ENCODE measurements at places on chromosomes 4 and X.

DNA sequence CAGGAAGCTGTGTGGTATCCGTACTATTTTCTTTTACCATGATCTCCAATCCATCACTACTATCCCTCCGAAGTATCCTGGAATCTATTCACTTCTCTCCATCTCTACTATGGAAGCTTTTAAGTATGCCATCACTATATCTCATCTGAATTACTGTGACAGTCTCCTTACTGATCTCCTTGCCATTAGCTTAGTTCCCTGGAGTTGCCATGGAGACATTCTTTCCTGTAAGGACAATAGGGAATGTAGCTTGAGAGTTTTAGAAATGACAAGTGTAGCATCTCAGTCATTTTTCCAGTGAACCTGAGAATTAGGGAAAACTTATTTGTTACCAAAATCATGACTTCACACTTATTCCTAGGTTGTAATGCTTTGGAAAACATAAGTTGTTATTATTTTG lies 86.3 kb downstream of the HPGD start:
- no peak for DNase-seq

DNA sequence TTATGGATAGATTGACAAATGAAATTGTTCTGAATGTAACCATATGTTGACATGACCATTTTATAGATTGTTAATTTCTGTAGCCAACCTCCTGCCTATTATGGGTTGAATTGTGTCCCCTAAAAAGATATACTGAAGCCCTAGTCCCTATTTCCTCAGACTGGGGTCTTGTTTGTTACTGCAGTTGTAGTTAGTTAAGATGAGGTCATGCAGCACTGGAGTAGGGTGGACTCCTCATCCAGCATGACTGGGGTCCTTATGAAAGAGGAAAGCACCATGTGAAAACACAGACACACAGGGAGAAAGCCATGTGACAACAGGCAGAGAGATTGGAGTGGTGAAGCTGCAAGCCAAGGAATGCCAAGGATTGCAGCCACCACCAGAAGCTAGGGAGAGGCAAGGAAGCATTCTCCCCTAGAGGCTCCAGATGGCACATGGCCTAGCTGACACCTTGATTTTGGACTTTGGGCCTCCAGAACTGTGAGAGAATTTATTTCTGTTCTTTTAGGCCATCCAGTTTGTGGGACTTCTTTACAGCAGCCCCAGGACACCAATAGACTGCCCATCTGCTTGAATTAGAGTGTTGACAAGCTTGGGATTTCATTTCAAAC lies 14.0 kb downstream of the MTM1 start:
- no peak for DNase-seq

DNA sequence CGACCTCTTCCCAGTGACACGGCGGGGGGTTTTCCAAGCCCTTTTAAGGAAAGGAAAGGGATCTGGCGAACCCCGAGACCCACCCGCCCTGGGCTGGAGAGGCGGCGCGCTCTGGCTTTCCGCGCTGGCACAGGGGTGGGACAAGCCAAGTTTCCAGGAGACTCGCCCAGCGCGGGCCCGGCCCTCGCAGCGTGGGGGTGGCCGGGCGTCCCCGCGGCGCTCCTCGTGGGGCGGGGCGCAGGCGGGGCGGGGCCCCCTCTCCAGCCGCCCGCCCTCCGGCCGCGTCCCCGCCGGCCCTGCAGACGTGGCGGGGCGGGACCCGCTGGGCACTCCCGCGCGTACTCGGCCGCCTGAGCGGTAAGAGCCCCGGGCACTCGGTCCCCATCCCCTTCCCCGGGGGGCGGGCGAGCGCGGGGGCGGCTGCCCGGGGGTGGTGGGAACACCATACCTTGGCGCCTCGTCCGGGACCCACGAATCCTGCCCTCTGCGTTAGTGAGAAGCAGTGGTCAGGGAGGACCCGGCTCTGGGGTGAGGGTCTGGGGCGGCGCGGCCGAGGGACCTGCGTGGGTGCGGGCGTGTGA lies at the start of gene FAM114A1:
Gene FAM114A1, plus strand, starts transcription at position 329 of the 581 bp plus-strand sequence. CDS start 10,273 bp downstream, outside the sequence.
- DNase-seq, result peak; percentile 74

DNA sequence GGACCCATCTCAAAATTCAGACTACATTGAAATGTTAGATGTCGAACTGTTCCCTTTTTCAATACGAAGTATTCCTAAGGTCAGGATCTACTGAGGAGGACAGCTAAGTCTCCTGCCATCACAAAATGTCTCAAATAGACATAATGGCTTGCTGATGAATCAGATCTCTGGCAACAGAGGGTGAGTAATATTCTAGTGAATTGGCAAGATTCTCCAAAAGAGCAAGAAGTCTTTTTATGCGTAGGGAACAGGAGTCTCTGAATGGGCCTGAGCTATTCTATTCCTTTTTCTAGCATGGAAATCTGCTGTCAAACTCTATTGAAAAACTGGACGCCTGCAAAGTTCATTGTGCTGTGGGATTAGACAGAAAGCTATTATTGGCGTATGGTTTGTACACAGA lies 145.4 kb downstream of the FNIP2 start:
- peak; percentile 70 for DNase-seq

- no peak for DNase-seq
Measured at GRCh38 chr4:41122775-41123174, 91.6 kb downstream of the APBB2 start.

GRCh38 chr4:179040259-179040658 lies 1598.0 kb upstream of the AGA start:
- DNase-seq, result no peak

- DNase-seq, result no peak
Measured at GRCh38 chr4:119310826-119311225, 11.1 kb downstream of the FABP2 start.

DNA sequence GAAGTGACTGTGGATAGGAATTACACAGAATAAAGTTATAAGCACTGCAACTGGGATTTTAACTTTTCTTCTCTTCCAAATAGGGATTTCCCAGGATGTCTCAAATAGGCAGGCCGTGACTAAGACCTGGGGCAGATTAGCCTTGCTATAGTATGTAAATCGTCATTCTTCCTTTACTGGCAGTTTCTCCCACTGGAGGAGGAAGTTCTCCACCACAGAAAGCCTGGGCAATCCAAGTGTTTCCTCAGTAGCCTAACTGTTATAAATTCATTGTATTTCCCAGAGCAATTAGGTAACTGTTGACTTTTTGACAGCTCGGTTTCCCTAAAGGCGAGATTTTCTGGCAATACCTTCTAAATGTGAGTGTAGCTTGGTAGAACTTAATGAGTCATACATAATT lies at the start of gene TNIP3:
Gene TNIP3, minus strand, starts transcription at position 31 of the 400 bp plus-strand sequence. CDS start 196 bp downstream, outside the sequence.
- DNase-seq, result no peak

DNA sequence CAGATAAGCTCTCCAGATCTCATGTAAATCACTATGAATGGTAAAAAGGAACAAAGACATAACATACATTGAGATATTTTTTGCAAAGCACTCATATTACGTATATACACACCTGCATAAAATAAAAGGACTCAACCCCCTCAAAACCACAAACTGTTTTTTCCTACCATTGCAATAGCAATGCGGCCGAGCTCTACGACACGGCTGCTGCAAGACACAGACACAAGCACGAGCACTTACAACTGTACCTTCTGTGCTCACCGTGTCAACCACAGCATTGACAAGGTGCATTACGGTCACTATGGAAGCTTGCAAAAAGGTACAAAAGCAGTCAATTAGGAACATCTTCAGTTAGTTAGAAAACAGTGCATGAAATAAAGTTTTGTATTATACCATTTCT lies 37.1 kb upstream of the MTNR1A start:
- no peak for DNase-seq

DNA sequence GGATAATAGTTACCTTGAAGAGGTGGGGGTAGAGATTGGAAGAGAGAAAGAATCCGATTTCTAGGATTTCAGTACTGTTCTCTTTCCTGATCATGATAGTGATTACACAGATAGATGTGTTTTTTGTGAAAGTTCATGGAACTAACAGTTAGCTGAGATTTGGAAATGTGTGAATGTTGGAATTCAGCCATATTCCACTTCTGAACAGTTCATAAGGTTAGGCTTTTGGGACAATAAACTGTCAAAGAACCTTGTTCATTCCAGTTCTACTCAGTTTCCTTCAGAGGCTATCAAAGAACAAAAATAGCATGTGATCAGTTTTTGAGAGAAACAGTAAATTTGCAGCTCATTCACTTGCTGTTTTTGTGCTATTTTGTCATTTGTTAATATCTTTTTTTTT lies 43.6 kb downstream of the RUFY3 start:
- DNase-seq, result no peak

GRCh38 chr4:83282049-83282535 lies 2.5 kb downstream of the COQ2 start:
- peak; percentile 48 for DNase-seq

DNA sequence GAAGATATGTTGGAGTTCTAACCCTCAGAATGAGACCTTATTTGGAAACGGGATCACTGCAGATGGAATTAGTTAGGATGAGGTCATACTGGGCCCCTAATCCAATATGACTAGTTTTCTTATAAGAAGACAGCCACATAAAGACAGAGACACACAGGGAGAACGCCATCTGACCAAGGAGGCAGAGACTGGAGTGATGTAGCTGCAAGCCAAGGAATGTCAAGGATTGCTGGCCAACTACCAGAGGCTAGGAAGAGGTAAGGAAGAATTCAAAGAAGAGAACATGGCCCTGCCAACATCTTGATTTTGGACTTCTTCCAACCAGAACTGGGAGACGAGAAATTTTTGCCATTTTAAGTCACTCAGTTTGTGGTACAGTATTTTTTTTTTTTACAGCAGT lies 152.8 kb upstream of the DIPK2B start:
- DNase-seq, result no peak

DNA sequence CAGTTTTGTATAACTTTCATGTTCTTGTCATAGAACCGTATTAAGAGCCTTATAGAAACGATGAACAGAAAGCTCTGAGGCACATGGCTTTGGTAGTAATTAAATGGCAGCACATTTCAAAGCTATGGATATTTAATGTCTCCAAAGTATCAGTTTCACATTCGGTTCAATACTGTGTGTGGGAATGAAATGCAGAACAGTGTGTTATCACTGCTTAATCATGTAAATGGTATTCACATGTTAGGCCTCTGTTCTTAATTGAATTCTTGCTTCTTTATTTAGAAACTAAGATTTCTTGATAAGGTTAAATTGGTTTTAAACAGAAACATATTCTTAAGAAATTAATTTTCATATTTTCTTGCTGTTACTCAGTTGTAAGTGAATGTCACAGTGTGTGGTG lies 701.0 kb upstream of the PITX2 start:
- DNase-seq, result no peak

GRCh38 chr4:110540581-110540980 lies 64.6 kb downstream of the ENPEP start:
- peak; percentile 16 for DNase-seq

- no peak for DNase-seq
Measured at GRCh38 chr4:7747062-7747385, 192.6 kb downstream of the AFAP1 start.

GRCh38 chr4:152719291-152719690 lies 39.5 kb upstream of the TMEM154 start:
- no peak for DNase-seq

GRCh38 chr4:89661173-89661899 lies 175.6 kb downstream of the SNCA start:
- peak; percentile 3 for DNase-seq

DNA sequence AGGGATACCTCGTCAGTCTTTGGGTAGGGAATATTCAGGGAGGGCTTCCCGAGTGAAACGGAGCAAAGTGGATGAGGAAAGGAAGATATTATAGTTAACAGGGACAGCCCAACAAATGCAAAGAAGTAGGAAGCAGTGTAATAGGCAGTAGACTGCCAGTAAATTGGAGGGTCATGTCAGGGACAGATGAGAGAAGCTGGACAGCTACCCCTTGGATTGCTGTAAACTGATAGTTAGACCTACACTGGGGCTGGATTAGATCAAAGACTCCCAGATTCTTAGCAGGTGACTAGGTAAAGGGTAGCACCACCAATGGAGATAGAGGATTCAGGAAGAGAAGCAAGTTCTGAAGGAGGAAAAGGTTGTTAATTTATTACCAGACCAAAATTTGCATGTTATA lies 48.0 kb downstream of the NPNT start:
- no peak for DNase-seq

DNA sequence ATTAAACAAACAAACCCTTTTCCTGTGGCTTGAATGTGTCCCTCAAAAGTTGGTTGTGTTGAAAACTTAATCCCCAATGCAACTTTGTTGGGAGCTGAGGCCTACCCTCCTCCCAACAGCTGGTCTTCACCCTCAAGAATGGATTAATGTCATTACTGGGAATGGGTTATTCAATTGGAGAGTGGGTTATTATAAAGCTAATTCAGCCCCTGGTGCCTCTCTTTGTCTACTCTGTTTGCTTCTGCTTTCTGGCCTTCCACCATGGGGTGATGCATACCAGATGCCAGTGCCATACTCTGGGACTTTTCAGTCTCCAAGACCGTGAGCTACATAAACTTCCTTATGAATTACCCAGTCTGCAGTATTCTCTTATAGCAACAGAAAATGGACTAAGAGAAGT lies 706.5 kb downstream of the CCSER1 start:
- DNase-seq, result no peak

GRCh38 chr4:67694662-67695061 lies 6.3 kb downstream of the UBA6 start:
- no peak for DNase-seq

GRCh38 chr4:168212656-168213055 lies 105.9 kb downstream of the DDX60 start:
- DNase-seq, result no peak
